Kidney (tissue), 22 donors: ENCODE measurements at places on chromosomes 2 and 18.

- DNase-seq, result peak; percentile 68
Observed at GRCh38 chr18:74493689-74494088, 2.5 kb upstream of the CNDP2 start.

GRCh38 chr2:127514485-127514884 is 11.8 kb downstream of the IWS1 start:
- peak; percentile 48 for DNase-seq

- peak; percentile 76 for DNase-seq
Observed at GRCh38 chr2:241814643-241815476, 5.9 kb downstream of the NEU4 start.

DNA sequence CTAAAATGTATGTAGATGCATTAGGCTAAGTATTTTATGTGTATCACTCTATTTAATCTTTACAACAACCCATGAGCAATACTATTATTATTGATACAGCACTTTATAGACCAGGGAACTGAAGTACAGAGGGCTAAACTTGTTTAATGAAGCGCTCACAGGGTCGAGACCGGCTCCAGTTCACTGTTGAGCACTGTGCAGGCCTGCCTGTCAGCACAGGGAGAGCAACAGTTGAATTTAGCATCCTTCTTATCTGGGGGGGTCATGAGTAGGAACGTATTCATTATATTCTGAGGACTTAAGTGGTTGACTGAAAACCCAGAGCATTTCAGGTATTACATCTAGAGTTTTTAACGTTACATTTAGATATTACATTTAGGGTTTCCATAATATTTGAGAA is 120.1 kb downstream of the PLCL1 start:
- no peak for DNase-seq

GRCh38 chr18:33581856-33582255 is 3.8 kb downstream of the ASXL3 start:
- no peak for DNase-seq

DNA sequence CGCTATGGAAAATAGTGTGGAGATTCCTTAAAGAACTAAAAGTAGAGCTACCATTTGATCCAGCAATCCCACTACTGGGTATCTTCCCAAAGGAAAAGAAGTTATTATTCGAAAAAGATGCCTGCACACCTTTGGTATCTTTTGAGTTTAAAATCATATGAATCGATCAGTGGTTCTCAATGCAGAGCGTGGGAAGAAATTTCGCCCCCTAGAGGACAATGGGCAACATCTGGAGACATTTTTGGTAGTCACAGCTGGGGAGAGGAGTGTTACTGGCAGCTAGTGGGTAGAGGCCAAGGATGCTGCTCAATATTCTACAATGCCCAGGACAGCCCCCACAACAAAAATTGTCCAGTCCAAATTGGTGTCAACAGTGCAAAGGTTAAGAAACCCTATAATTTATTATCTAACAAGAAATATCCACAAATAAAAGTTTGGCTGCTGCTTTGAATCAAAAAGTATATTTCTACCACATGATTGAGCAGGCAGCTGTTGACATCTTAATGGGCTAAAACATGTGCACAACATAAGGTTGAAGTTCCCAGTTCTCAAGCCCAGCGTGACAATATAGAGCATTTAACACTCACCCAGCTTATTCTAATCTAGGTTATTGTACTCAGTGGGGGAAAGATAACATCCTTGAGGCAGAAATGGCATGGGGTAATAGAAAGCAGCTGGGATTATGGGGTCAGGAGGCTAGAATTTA is 425.7 kb downstream of the LRATD1 start:
- DNase-seq, result no peak

- DNase-seq, result no peak
Observed at GRCh38 chr2:30627151-30627550, 180.1 kb downstream of the CAPN13 start.
